ENCODE measurements at places on chromosomes 1 and 21.

- no peak overlapping the region for H3K4me3 ChIP-seq
- DNase-seq = no peak
- no peaks in the 10 kb centered on the region for H3K27me3 ChIP-seq
- no peaks in the 10 kb centered on the region for H3K36me3 ChIP-seq
- no peaks in the 10 kb centered on the region for H3K4me1 ChIP-seq
- no peak overlapping the region for H3K27ac ChIP-seq
Measured at GRCh38 chr1:106613068-106613467, 443.4 kb upstream of the PRMT6 start.

GRCh38 chr1:227059076-227059475 lies 119.0 kb downstream of the COQ8A start:
- H3K36me3 ChIP-seq = no peaks in the 10 kb centered on the region
- no peaks in the 10 kb centered on the region for H3K27me3 ChIP-seq
- no peak overlapping the region for H3K4me3 ChIP-seq
- peaks cover 17% of the 10 kb centered on the region for H3K4me1 ChIP-seq
- H3K27ac ChIP-seq = peak overlapping the region; percentile 76

DNA sequence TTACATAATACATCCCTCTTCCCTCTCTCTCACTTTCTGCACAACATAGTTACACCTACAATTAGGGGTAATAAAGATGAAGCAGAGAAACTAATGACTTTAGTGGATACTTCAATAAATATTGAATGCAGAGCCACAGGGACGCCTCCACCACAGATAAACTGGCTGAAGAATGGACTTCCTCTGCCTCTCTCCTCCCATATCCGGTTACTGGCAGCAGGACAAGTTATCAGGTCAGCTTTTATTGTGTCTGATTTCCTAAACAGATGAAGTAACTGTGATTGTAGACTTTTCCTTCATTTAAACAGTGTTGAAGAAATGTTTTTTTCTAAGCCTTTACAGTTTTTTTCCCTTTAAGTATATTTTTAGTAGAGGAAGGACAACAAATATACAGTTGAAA lies 281.6 kb downstream of the TPR start:
- H3K27me3 ChIP-seq = no peaks in the 10 kb centered on the region
- no peaks in the 10 kb centered on the region for H3K36me3 ChIP-seq
- peaks cover 22% of the 10 kb centered on the region for H3K4me1 ChIP-seq
- H3K27ac ChIP-seq = peak overlapping the region; percentile 65

- H3K27ac ChIP-seq = no peak overlapping the region
- no peaks in the 10 kb centered on the region for H3K4me1 ChIP-seq
- no peaks in the 10 kb centered on the region for H3K36me3 ChIP-seq
- DNase-seq = no peak
- no peak overlapping the region for H3K4me3 ChIP-seq
Measured at GRCh38 chr1:11558871-11559590, 80.1 kb downstream of the DISP3 start.

DNA sequence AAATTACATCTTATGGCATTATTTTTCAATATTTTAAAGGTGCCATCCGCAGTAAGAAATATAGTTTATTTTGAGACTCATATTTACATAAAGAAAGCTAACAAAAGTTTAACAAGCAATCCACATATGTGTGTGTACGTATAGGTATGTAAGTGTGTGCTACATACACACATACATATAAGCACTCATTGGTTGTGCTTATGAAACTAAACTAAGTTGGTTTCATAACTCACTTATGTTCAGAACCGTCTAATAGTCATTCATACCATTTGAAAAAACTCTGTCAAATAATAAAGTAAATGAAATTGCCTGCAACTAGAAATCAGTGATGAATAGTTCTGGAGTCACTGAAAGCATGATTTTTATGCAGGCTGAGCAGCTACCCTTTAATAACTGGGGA lies 14.1 kb downstream of the TATDN3 start:
- no peaks in the 10 kb centered on the region for H3K36me3 ChIP-seq
- no peak overlapping the region for H3K27ac ChIP-seq
- no peak for DNase-seq
- no peaks in the 10 kb centered on the region for H3K27me3 ChIP-seq
- H3K4me1 ChIP-seq = no peaks in the 10 kb centered on the region
- H3K4me3 ChIP-seq = no peak overlapping the region

DNA sequence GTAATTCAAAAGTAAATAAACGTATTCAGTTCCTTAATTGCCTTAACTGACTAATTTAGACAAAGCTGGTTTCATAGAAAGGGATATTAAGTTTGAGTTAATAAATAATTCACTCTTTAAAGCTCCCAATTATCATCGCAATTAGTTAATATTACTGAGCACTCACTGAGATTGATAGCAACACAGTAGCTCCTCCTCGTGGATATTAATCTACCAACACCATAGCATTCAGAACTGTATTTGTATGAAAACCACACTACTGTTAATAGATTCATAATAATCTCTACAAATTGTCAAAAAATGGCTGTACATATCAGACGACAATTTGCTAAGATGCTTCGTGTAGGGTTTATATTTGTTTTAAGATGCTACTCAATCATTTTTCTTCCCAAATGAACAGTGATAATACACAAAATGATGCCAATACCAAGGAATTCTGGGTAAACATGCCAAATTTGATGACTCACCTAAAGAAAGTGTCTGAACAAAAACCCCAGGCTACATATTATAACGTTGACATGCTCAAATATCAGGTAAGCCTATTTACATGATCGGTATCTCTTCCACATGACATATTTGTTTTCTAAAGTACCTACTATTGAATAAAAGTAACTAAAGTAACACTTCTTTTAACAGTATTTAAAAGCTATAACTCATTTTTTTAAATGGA lies 18.8 kb upstream of the DYNLT5 start:
- no peaks in the 10 kb centered on the region for H3K27me3 ChIP-seq
- H3K36me3 ChIP-seq = no peaks in the 10 kb centered on the region
- H3K27ac ChIP-seq = no peak overlapping the region
- no peak overlapping the region for H3K4me3 ChIP-seq
- H3K4me1 ChIP-seq = peaks cover 11% of the 10 kb centered on the region
- no peak for DNase-seq

DNA sequence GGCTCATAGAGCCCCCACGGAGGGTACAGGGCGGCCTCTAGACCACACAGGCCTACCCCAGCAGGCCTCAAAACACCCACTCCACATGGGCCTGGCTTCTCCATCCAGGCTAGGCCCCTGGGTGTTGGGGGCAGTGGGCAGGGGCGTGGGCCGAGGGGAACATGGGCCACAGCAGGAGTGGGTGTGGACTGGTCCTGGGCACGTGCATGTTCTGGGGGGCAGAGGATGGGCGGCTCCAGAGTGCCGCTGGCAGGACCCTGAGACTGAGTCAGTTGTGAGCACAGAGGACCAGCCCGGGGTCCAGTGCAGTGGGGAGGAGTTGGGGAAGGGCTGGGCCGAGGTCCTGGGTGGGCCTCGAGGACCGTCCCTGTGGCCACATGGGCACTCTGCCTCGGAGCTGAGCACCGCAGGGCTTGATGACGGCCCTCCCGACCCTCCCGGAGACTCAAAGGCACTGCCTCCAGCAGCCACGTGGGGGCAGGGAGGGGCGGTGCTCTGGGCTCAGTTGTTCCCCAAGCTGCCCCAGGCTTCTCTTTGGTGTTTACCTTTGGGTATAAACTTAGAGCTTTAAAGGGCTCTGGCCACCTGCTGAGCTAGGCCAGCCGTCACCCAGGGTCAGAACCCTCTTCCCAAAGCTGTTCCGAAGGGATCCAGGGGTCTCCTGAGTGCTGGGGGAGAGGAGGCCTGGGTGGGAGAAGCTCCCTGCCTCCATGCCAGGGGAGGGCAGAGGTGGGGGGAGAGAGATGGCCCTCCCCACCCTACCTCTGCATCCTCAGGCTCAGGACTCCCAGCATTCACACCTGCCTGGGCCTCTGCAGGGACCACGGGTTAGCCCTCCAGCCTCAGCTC lies 79.9 kb downstream of the MORN1 start:
- no peak overlapping the region for H3K27ac ChIP-seq
- no peaks in the 10 kb centered on the region for H3K27me3 ChIP-seq
- H3K4me3 ChIP-seq = no peak overlapping the region
- DNase-seq = peak; percentile 86
- H3K4me1 ChIP-seq = peaks cover 36% of the 10 kb centered on the region

DNA sequence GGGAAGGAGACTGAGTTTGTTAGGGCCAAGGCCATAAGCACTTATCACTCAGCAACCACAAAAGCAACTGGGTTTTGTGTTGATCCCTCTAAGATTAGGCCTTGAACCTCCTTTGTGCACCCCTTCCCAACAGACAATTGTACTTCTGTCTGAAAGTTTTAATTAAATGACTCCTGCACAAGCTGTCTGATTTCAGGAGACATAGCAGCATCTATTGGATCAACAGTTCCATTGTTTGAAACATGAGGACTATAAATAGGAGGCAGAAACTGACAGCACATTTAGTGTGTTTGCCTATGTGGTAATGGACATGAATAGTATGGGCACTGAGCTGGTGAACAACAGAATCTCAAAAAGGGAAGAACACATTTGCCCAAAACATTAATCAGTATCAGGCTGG lies 167.3 kb upstream of the KCNJ6 start:
- H3K4me3 ChIP-seq = no peak overlapping the region
- H3K4me1 ChIP-seq = no peaks in the 10 kb centered on the region
- no peak overlapping the region for H3K27ac ChIP-seq
- no peaks in the 10 kb centered on the region for H3K36me3 ChIP-seq
- no peaks in the 10 kb centered on the region for H3K27me3 ChIP-seq

DNA sequence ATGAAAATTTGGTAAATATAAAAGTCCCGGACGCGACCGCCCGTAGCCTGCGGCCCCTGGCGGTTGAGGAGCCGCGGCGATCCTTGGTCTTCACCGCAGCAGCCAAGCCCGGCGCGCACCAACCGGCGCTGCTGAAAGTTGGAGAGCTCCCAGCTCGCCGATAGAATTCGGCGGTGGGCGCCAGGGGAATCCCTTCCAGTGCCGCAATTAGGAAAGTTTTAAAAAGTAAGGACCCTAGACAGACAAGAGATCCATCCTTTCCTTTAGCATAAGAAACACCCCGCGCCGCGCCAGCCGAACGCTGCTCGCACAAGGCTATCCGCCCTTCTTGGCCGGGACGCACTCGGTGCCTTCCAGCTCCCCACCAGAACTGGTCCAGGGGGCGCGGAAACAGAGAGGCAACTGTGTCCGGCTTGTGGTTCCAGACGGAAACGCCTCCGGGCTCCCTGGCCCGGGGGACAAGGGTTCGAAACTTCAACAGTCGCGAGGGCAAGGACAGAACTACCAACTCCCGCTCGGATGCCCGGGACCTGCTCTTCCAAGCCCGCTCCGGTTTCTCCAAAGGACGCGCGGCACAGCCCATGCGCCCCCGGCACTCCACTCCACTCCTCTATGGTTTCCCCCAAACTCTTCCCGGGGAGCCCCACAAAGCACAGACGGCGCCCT lies 1.7 kb downstream of the FAM78B start:
- H3K36me3 ChIP-seq = no peaks in the 10 kb centered on the region
- H3K4me3 ChIP-seq = no peak overlapping the region
- peaks cover 14% of the 10 kb centered on the region for H3K4me1 ChIP-seq
- peak; percentile 32 for DNase-seq
- no peak overlapping the region for H3K27ac ChIP-seq
- H3K27me3 ChIP-seq = peaks cover 44% of the 10 kb centered on the region

DNA sequence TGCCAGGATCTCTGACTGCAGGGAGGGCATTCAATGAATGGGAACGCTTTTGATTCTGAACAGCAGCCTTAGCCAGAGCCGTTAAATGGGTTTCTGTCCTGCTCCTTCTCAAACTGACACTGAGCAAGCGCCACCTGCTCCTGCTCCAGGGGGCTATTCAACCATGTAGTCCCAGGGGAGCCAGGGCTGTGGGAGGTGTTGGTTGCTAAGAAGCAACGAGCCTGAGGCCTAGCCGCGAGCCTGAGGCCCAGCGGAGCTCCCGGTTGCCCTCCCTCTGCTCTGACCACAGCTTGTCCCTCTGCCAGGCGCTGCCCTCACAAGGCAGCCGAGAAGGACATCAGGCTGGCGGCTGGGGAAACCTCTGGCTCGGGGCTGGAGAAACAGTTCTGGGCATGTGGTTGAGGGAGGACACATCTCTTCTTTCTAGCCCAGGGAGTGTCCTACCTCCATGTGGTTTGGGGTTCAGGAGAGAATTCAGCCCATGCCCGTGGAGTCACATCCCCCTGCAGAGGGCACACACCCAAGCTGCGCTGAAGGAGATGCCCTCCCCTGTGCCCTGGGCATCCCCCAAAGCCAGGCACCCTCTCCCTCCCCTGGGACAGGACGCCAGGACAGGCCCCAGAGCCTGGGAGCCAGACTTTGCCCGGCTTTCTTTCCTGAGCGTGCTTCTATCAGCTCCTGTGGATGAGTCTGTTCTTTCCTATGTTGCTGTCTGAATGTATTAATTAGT lies 18.0 kb downstream of the PCP4 start:
- no peaks in the 10 kb centered on the region for H3K36me3 ChIP-seq
- no peak for DNase-seq
- H3K4me3 ChIP-seq = no peak overlapping the region
- no peaks in the 10 kb centered on the region for H3K4me1 ChIP-seq

- no peaks in the 10 kb centered on the region for H3K27me3 ChIP-seq
- no peak for DNase-seq
- H3K4me1 ChIP-seq = no peaks in the 10 kb centered on the region
- no peak overlapping the region for H3K27ac ChIP-seq
- H3K4me3 ChIP-seq = no peak overlapping the region
Measured at GRCh38 chr1:170460414-170461155, 71.4 kb upstream of the GORAB start.

DNA sequence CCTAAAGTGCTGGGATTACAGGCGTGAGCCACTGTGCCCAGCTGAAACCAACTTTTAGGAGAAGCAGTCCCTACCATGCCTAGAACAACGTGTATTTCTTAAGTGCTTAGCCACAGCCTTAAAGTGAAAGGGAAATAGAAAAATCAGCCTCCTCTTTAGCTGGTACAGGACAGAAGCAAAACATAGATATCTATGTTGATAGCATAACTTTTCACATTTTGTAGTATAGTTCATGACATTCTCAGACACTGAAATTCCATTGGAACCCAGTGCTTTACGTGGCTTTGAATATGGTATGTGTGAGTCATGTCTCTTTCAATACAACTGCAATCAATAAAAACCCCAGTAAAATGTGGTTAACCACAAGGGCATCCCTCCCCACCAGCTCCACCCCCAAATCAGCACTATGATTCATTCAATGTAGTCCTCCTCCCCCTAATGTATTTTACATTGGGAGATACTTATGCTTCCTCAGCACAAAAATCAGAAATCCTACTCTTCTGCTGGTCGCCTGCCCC lies 32.1 kb downstream of the TGFB2 start:
- peak; percentile 89 for DNase-seq
- H3K4me3 ChIP-seq = 0 out of 2 replicates have a peak overlapping the region, but pooled peaks have one; percentile 1
- H3K4me1 ChIP-seq = peaks cover 74% of the 10 kb centered on the region
- no peaks in the 10 kb centered on the region for H3K27me3 ChIP-seq

GRCh38 chr1:156693848-156694689 lies 11.3 kb downstream of the CRABP2 start:
- H3K4me3 ChIP-seq = no peak overlapping the region
- H3K36me3 ChIP-seq = no peaks in the 10 kb centered on the region
- DNase-seq = no peak
- no peaks in the 10 kb centered on the region for H3K27me3 ChIP-seq
- H3K27ac ChIP-seq = no peak overlapping the region

DNA sequence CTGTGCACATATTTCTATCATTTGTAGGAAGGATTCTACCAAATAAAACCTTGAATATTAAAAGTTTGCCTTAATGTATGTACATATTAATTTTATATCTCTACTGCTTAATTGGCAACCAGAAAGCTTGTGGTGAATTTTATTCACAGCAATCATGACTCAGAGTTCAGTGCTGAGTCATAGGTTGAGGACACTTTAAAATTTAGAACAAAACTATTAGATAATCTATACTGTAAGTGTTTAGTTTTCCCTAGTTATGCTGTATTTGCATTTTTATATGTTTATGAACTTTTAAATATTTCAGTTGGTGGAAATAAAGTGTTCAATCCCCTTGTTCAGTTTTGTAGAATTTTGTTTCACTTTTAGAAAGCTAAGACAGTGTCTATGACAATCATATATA lies 841.5 kb downstream of the KCNT2 start:
- no peak for DNase-seq
- no peaks in the 10 kb centered on the region for H3K36me3 ChIP-seq
- no peaks in the 10 kb centered on the region for H3K4me1 ChIP-seq
- H3K27ac ChIP-seq = no peak overlapping the region
